EH (cell line): ENCODE measurements at places on chromosomes 1 and 21.

DNA sequence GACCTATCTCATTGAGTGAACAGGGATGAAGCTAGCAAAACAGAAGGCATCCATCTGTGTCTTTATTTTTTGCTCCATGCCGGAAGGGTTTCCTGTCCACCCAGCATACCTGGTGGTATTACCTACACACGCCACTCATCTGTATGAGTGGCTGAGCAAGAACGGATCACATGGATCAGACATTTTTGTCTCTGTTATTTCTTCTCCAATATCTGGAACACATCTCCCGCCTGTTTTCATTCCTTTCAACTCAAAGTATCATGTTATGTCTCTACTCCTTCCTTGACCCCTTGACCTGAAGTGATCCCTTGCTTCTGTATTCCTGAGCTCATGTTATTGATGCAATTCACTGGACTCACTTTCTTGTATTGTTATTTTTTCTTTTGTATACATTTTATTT is 24.7 kb downstream of the ADAMTS1 start:
- no peak for DNase-seq

- peak; percentile 12 for DNase-seq
These were observed 150.6 kb downstream of the RWDD3 start for GRCh38 chr1:95384567-95384966.

DNA sequence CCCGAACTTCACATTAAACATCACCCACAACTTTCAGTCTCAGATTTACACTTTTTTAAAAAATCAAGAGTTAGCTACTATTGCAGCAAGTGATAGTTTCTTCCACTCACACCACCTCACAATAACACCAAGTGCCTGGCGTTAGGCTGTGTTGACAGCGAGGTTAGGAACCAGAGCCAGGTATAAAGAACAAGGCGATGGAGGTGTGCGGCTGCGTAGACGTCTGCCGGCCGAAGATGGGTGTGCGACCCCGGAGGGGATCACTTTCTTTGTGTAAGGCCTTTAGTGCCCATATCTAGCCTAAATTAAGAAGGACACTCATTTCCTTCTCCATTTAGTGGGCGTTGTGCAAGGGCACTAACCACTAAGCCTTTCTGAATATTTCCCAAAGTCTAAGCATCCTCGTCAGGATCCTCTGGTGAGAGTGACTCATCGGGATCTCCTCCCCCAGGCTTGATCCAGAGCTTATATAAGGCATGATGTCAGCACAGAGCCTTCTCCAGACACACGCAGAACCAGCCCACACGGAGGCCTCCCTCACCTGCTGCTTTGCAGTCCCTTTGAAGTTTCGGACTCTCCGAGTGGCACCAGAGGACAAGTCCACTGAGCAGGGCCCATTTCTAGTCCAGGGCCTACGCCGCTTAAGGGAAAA is 11.8 kb downstream of the NHLH2 start:
- peak; percentile 89 for DNase-seq

DNA sequence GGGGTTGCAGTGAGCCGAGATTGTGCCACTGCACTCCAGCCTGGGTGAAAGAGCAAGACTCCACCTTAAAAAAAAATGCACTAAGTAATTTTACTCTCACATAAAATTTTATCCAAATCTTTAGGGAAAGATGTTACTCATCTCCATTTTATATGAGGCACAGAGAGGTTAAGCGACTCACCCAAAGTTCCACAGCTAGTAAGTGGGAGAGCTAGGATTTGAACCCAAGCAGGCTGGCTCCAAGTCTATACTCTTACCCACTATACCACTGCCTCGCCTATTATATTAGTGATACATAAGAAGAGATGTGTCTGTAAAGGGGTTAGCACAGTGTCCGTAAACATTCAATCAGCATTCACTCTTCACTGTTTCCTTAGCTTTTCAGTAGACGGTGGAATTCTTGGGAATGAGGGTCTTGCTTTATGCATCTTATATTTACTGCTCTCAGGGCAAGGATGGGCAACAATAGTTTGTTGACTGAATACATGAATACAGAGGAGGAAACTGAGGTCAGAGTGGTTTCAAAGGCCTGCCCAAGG is 15.1 kb downstream of the LDLRAD2 start:
- DNase-seq: no peak

DNA sequence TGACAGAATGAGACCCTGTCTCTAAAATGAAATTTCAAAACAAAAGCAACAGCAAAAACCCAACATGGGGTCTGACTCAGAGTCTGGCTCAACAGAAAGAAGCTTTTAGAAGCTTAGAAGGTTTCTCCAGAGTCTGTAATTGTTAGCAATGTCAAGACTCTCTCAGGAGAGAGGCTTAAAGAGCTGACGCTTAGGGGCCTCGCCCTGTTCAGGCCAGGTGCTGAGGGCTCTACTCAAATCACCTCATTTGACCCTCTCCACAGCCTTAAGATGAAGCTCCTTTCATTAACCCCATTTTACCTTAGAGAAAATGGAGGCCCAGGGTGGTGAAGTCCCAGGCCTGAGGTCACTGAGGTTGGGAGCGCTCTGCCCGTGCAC is 5.3 kb upstream of the KIF17 start:
- no peak for DNase-seq

DNA sequence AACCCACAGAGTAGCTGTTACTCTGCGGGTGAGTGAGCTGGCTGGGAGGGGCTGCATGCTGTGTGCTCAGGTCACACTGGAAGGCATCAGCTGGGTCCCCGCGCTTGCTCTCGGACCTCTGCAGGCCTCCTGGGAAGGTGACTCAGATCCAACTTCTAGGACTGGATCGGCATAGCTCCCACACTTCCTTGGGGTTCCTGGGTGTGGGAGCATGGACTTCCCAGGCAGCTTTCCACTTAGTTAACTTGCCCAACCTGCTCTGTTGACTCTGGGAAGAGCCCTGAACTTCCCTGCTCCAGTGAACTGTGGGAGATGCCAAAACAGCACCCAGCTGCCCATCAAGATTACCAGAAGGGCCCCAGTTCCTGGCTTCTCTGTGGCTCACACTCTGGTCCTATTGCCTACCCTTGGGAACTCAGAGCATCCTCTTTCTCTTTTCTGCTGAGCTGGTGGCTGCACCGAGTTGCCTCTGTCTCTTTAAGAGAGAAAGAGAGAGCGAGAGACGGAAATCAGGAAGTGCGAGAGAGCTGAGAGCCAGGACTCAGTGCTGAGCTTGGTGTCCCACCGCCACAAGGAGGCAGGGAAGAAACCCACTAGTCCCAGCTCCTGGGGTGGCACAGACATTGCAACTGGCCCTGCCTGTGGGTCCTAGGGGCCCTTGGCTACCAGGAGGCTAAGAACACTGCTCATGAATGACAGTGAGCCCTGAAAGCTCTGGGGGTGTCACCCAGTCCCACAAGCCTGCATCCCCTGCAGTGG is at the start of gene IKBKE:
TSS of gene IKBKE (plus strand) at position 544 of the 759 bp plus-strand sequence. CDS start 2,752 bp downstream, outside the sequence.
- peak; percentile 87 for DNase-seq

- DNase-seq: no peak
These were observed 22.1 kb upstream of the CITED4 start for GRCh38 chr1:40884055-40884795.

GRCh38 chr1:117814856-117815797 is 114.3 kb downstream of the GDAP2 start:
- peak; percentile 64 for DNase-seq

GRCh38 chr1:8070381-8070811 is 44.3 kb upstream of the ERRFI1 start:
- DNase-seq: no peak

DNA sequence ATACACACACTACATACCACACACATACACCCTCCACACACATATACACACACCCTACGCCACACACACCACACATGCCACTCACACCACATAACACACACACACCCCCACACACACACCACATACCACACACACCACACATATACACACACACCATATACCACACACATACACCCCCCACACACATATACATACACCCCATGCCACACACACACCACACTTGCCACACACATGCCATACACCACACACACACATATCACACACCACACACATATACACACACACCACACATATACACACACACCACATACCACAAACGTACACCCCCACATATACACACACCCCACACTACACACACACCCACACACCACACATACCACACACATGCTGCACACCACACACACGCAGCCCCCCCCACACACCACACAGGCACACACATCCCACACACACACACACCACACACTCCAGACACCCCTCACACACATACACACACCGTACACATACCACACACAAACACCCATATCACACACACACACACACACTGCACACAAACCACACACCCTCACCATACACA is 76.7 kb upstream of the TMPRSS2 start:
- DNase-seq: no peak

DNA sequence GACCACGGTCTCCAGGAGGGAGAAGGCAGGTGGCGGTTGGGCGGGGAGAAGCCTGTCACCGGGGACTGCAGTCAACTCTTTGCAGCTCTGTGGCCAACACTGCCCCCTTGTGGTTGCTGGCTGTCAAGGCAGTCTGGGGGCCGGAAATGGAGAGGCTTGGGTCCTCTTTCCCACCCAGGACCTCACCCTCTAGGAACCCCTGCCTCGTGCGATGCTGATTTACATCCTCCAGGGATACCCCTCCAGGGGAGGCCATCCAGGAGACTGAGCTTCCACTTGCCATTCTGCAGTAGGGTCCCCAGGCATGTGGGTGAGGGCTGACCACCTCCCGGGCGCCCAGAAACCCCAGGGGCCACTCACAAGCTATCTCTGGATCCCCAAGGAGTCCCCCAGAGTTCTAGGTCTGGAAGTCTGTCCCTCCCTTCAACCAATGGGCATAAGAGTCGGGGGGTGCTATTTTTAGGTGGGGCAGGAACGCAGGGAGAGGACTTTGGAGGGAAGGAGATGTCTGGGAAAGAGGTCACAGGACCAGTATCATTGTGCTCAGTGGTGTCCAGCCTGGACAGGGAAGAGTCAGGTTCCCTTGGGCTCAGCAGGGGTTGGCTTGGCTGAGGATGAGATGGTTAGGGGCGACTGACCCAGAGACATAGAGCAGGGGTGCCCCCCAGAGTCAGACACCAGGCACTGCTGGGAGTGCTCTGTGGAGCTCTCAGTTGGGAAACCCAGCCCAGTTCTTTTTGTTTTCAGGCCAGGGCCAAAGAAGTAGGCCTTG is 7.1 kb upstream of the GPR61 start:
- DNase-seq: peak; percentile 88

GRCh38 chr1:147072482-147073432 is 99.5 kb downstream of the PRKAB2 start:
- DNase-seq: peak; percentile 14

- DNase-seq: no peak
These were observed 27.3 kb downstream of the MAN1C1 start for GRCh38 chr1:25643929-25644328.
